ENCODE measurements at places on chromosomes 4 and X.

GRCh38 chr4:162408309-162408708 lies 244.5 kb upstream of the FSTL5 start:
- no peak for DNase-seq

GRCh38 chr4:85078016-85078415 lies 111.5 kb upstream of the WDFY3 start:
- DNase-seq: no peak

DNA sequence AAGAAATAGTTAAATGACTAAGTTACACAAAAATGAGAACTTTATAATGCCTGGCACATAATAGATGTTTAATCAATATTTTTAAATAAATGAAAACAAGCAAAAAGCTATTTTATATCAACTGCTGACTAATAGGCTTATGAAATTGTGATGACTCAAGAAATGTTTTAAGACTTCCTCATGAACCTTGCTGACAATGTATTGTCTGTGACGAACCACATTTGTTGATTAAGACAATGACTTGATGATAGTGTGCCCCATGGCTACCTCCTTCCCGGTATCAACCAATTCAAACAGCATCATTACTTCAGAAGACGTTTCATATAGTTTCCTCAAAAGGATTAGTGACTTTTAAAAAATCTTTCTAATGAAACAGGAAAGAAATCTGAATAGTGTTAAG lies 7.9 kb downstream of the CXCL6 start:
- DNase-seq: no peak

DNA sequence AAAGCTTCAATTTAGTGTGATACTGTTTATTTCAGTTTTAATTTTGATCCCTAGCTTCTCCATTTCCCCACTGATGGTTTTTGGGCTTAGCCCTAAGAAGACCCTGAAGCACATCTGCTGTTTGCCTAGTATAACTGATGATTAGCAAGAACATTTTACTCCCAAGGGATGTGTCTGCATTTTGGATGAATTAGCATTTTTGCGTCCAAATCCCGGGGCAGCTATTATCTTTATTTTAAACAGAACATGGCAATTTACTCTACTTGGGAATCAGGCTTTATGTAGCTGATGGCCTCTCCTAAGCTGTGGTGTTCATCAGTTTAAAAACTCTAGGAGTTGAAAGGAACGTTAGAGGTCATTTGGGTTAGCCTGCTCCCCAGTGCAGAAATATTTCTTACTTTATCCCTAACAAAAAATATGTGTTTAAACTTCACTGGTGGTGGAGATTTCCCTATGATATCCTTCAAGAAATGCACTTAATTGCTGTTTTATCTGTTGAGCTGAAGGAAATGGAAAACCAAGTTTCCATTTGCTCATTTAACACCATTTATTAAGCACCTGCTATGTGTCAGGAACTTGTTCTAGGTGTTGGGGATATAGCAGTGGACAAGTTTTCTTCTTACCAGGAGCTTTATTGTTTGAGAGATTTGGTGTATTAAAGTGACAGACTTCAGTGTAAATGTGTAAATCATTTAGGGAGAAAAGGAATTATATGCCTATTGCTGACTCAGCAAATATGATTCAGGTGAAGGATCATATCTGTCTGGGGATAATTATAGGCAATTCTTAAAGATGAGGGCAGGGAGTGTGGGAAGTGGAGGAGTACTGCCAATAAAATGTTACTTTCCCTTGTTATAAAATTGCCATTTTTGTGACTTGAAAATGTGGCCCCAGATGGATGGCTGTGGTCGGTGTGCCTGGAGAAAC lies 3.4 kb downstream of the SEPTIN11 start:
- no peak for DNase-seq

DNA sequence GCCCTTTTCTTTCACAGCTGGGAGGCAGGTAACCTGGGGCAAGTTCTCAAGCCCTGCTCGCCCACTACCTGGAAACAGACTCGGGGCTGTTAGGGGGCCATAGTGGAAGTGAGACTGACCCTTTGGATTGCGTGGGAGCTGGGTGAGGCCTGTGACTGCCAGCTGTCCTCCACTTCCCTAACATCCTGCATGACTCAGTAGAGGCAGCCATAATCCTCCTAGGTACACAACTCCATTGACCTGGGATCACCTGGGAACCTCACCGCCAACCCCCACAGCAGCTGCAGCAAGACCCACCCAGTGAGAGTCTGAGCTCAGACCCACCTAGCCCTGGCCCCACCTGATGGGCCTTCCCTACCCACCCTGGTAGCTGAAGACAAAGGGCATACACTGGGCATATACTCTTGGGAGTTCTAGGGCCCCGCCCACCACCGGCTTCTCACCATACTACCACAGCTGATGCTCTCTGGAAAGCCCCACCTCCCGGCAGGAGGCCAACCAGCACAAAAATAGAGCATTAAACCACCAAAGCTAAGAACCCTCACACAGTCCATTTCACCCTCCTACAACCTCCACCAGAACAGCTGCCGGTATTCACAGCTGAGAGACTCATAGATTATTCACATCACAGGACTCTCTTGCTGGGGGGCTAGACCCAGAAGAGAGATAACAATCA lies 61.1 kb upstream of the DCTD start:
- peak; percentile 45 for DNase-seq

GRCh38 chr4:63211375-63211774 lies 1197.9 kb downstream of the TECRL start:
- DNase-seq: no peak

GRCh38 chr4:127698789-127699200 lies 31.4 kb upstream of the SLC25A31 start:
- peak; percentile 83 for DNase-seq

- no peak for DNase-seq
These were observed 19.7 kb downstream of the HTRA3 start for GRCh38 chr4:8289151-8289750.

GRCh38 chrX:50068285-50068563 lies 132.6 kb downstream of the AKAP4 start:
- no peak for DNase-seq

- no peak for DNase-seq
These were observed 1.9 kb upstream of the MTTP start for GRCh38 chr4:99572527-99573240.

- DNase-seq: no peak
These were observed 70.3 kb downstream of the ACOX3 start for GRCh38 chr4:8370106-8370787.

DNA sequence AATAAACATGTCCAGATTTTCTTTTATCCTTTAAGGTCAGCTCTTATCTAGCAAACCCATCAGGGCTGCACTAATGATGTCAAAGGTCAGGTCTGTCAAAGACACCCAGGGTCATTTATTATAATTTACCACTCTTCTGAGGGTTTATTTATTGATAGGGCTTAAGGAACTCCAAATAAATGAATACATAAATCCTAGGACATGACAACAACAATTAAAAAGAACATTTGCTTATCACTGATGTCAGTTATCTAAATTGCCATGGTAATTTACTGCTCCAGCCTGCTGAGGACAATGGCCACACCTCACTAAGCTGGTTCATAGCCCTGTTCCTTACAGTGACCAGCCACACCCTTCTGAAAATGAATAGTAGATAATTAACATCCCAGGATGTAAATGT lies 317.1 kb downstream of the UNC5C start:
- no peak for DNase-seq

GRCh38 chr4:80101071-80101791 lies 28.2 kb upstream of the ANTXR2 start:
- no peak for DNase-seq

GRCh38 chrX:124548571-124548970 lies 202.2 kb downstream of the SH2D1A start:
- no peak for DNase-seq

DNA sequence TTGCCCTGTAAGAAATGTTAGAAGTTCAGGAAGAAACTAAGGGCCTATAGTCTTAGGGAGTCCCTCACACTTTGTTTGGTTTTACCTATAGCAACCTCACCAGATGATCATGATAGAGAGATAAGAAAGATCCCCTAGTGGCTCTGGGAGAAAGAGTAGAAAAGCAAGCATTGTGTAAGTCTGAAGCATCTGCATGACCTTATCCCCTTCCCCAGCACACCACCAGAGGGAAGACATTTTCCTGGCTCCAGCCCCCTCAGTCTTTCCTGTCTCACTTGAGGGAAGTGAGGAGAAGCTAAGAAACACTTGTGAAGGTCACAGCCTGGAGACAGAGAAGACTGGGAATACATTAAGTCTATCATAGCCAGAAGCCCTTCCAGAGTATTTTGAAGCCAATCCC lies 154.0 kb downstream of the EVC2 start:
- no peak for DNase-seq

GRCh38 chrX:50827996-50828395 lies 14.0 kb upstream of the SHROOM4 start:
- DNase-seq: no peak

DNA sequence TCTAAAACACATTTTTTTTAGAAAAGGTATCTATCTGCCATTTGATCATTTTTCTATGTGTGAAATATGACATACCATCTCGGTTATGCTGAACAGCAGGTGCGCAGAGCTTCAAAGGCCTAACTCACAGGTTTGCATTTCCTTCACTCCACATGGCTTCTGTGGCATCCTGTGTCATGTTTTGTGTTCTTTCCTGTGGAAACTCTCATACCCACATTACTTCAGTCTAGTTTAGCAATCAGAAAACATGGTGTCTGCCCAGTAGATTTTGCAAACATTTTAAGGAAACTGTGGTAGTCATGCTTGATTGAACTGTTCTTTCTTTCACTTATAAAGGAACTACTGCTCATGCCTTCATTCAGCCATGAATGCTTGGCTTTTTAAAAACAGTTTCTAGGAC lies 11.3 kb upstream of the ARAP2 start:
- DNase-seq: peak; percentile 92

DNA sequence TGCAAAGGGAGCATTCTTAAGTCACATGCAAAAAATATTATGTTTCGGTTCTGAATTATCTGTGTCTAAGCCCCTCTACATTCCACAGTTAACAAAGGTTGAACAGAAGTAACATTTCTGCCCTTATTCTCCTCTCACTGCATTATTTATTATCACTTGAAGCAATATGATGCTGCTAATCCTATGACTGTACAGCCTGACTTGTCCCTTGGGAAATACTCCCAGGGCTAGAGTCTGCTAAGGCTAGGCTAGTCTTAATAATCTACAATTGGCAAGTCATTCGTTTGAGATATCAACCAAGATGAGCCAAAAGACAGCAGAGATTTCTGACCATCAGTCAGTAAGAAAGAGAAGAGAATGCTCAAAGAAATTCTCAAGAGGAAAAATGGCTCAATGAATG lies 226.9 kb upstream of the HCCS start:
- DNase-seq: no peak

DNA sequence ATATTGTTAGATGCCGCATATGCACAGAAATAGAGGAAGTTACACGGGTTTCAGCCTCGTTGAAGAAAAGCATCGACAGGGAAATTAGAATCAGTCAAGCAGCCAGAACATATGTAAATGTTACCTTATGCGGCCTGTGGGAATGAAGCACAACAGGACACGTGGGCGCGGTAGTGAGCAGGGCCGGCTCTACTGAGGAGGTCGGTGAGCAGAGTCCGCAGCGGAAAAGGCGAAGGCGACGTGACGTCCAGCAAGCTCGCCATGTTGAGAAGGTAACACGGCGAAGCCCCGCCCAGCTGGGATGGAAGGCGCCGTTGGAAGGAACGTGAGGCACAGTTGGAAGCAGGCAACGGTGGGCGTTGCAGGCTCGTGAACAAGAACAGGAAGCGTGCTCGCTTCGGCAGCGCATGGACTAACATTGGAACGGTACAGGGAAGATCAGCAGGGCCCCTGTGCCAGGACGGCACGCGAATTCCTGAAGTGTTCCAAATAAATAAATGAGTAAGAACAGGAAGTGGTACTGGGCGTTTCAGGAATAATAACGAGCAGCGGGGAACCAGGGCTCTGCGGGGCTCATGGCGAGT lies 54.6 kb downstream of the MTNR1A start:
- no peak for DNase-seq

GRCh38 chr4:156970501-156971164 lies 966 bp downstream of the PDGFC start:
- no peak for DNase-seq

DNA sequence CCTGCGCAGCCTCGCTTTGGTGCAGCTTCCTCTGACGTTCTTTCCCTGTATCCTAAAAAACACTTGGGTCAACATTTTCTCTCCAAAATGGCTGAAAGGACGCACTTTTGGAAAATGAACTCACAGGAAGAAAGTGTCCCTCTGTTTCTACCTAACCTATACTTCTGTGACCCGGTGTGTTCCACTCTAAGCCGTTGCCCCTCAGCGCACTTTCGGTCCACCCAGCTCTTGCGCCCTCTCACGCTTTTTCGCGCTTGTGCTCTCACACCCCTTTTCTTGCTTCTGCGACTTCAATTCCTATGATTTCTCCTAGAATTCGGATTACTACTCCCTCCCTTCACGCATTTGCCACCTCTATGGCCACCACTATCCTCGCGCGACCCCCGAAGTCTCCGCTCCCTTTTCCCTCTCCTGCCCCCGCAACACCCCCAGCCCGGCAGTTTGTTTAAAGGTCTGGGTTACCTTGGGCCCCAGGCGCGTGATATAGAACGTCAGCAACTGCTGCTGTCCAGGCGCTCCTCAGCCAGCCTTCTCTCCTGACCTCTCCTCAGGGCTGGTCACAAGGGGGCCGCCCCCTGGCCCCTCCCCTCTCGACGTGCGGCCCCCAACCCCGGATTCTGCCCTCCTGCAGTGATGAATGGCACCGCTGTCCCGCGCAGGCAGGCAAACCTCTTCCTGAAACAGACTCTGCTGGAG lies at the start of gene USP51:
Gene USP51, minus strand, starts transcription at position 535 of the 696 bp plus-strand sequence. CDS start 909 bp downstream, outside the sequence.
- DNase-seq: peak; percentile 16

- no peak for DNase-seq
These were observed 35.9 kb upstream of the GRPEL1 start for GRCh38 chr4:7103607-7104365.

DNA sequence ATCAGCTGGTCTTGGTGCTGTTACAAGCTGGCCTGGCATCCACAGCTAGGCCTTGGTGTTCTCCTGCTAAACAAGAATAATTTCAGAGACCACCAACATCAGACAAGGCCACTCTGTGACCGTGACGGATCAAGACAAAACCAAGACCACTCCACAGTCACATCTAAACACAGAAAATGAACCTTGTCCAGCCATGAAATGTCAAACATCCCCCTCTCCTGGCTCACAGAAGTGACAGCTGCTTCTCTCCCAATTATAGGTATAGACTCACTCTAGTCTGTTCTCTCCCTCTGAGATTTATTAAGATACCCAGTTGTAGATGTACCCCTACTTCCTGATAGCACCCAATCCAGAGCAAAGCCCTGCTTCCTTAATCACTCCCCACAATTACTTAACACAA lies 40.4 kb downstream of the EFHC2 start:
- no peak for DNase-seq

GRCh38 chr4:174611792-174612191 lies 89.5 kb upstream of the HPGD start:
- no peak for DNase-seq

GRCh38 chr4:158891256-158891655 lies 122.4 kb downstream of the FNIP2 start:
- DNase-seq: no peak

- no peak for DNase-seq
These were observed 319.0 kb downstream of the DKK2 start for GRCh38 chr4:106717091-106717490.

DNA sequence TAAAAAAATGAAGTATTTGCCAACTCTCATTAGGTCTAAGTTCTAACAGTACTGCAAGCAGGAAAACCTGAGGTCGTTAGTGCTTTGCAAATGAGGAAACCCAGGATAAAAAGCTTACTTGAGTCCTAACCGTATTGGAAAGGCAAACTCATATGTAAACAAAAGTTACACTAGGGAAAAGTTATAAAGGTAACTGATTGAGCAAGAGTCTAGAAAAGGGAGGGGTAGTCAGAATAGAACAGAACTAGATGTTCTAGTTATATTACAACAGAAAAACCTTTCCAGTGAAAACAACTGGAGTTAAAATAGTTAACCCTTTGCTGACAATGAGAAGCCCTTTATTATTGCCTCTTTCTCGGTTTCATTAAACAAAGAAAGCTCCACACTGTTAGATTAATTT lies 66.4 kb upstream of the MAOA start:
- DNase-seq: no peak
